ENCODE measurements at places on chromosomes 2 and 18. TPM values are rescaled to one million over a fixed set of nuclear protein-coding genes. Genes with fewer than 3 reads are reported as not detected.
A peak's percentile ranks its signal among the peaks of the same experiment; 100 is the strongest.

DNA sequence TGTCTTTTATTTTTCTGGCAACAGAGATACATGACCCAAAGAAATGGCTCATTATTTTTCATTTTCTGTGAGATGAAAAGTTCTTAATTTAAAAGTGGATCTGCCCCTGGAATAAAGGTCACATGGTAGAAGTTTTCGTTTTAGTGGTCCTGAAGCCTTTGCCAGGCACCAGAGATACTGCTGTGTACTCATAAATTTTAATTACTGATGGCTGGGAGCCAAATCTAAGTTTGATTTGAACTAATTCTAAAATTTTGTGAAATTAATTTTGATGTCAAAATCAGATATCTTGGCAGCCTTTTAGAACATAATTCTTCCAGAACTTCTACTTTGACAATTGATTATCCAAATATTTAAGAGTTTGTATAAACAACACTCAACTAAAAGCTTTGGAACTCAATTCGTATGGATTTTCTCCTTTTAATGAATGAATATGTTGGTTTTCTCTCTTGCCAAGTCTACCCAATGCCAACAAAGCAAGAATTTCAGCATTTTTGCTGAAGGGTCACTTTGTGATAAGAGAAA, 128.5 kb upstream of the SP5 start:
- DNase-seq: peak; percentile 46

DNA sequence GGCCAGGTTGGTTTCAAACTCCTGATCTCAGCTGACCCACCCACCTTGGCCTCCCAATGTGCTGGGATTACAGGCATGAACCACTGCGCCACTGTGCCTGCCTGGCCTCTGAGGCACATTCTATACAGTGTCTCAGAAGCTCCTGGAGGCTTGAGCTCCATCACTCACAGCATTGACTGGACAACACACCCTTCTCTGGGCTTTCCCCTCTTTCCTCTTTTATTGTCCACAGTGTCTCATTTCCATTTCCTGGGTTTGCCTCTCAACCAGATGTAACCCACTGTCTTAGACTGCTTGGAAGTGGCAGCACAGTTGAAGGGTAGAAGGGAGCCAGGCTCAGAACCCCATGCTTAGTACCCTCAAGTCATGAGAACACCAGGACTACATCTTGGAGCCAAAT, 208.1 kb downstream of the MTX2 start:
- no peak for DNase-seq

- no peak for DNase-seq
These were observed 146.6 kb downstream of the TNS1 start for GRCh38 chr2:217856159-217856558.

DNA sequence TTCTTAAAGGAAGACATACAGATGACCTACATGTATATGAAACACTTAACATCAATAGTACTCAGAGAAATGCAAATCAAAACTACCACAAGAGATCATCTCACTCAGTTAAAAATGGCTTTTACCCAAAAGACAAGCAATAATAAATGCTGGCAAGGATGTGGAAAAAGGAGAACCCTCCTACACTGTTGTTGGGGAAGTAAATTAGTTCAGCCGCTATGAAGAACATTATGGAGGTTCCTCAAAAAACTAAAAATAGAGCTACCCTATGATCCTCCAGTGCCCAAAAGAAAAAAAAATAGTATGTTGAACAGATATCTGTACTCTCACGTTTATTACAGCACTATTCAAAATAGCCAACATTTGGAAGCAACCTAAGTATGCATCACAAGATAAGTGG, 1579.4 kb upstream of the TMEFF2 start:
- no peak for DNase-seq

DNA sequence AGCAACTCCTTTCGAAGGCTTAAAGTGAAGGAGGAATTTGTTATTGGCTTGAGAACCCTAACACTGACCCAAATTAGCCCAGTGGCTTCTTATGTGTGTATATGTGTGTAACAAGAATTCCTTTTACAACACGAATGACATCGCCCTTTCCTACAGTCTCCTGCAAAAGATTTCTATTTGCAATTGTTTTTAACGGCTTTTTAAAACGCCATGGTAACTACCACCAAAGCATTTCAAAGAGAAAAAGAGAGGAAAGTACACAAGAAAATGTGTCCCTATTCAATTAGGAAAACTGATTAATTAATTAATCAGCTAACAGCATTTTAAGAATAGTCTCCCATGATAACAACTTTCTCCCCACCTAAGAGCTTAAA, 58.1 kb downstream of the PAX3 start:
- DNase-seq: no peak

DNA sequence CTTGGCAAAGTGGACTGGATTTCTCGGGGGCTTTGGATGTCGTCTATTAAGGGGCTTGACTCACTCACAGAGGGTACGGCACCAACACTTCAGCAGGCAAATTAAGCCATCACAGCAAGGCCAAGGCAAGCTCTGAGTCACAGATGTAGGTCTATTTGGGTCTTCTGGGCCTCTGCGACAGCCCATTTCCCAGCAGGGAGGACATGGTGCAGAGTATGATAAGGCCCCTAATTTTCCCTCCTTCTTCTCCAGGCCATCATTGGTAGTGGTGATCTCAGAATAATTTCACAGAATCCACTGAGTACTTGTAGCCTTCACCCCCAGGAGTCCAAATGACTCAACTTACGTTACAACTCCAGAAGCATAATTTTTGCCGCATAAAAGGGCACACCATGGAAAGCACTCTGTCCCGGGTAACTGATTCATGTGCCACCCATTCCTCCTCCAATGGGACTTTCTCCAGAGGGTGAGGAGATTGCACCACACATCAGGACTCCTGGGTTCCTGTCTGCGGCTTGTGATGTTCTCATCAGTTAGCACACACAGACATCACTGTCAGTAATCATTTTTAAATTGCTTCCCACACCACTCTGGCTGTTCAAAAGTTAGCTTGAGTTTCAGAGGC, 164.9 kb downstream of the TXNL1 start:
- no peak for DNase-seq

DNA sequence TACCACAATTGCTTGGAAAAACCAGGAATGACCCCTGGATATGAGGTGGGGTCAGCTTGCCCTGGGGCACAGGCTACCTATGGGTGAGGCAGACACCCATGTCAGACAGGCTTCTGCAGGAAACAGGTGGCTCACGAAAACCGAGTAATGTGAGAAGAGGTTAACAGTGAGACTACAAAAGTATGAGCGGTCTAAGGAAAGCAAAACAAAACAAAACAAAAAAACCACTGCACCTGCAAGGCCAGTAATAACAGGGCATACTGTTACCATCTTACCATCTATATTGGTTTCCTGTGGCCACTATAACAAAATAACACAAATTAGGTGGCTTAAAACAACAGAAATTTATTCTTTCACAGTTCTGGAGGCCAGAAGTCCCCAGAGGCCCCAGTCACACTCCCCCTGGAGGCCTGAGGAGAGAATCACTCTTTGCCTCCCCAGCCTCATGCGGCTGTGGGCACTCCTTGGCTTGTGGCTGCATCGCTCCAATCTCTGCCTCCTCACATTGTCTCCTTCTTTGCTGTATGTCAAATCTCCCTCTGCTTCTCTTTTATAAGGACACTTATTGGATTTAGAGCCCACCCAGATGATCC, 86.6 kb upstream of the EPC2 start:
- DNase-seq: no peak

PDIA6 gene
- 305 TPM for polyA plus RNA-seq

DCDC2C gene
- polyA plus RNA-seq: 0.25 TPM

UGT1A1 gene
- polyA plus RNA-seq: 0.07 TPM

TXNDC2 gene
- not detected for polyA plus RNA-seq

MATN3 gene
- 11.3 TPM for polyA plus RNA-seq

All from right lung (tissue), 10 donors.